Right lobe of liver (tissue), 6 donors: ENCODE measurements at places on chromosomes 3 and 15. TPM values are rescaled to one million over a fixed set of nuclear protein-coding genes. Genes with fewer than 3 reads are reported as not detected.

SIDT1 gene
- total RNA-seq, result 0.43 TPM

DNA sequence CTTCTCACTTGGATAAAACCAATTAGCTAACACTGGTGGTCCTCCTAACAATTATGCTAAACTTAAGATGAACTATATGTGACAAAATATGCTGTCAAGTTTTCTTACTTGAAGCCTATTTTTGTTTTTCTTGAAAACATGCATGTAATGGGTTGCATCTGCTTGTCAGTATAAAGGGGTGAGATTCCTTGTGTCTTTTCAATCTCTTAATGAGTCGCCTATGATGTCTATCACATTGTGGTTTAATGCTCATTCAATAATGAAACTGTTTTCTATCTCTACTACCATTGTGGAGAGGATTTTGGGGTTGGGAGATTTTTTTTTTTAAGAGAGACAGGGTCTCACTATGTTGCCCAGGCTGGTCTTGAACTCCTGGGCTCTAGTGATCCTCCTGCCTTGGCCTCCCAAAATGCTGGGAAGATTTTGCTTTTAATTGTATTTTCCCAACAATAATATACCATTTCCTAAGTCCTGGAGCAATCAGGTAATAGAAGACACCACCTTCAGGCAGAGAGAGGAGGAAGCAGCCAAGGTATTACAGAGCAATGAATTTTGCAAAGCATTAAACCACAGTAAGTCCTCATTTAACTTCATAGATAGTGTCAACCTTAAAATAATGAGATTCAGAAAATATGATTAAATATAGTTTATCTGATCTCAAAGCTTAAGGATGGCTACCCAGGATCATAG lies 17.4 kb upstream of the TRMT10C start:
- no peaks in the 10 kb centered on the region for H3K4me1 ChIP-seq
- H3K27ac ChIP-seq, result no peak overlapping the region
- no peak for DNase-seq
- no peak overlapping the region for H3K4me3 ChIP-seq
- H3K36me3 ChIP-seq, result no peaks in the 10 kb centered on the region
- H3K27me3 ChIP-seq, result no peaks in the 10 kb centered on the region

DNA sequence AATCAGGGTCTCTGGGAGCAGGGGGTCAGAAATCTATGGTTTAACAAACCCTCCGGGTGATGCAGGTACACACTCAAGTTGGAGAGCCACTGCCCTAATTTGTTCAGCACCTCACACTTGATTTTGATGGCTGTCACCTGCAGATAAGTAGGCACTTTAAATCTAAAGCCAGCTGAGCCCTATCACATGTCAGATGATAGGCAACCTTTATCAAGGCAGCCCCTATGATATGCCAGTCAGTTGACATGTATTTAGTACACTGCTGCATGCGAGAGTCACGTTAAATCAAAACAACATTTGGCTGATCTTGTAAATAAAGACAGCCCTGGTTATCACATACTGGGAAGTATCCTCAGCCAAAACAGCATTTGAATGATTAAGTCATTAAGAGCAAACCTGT lies 104.4 kb upstream of the MCTP2 start:
- H3K27ac ChIP-seq, result no peak overlapping the region
- DNase-seq, result no peak
- H3K36me3 ChIP-seq, result no peaks in the 10 kb centered on the region
- no peaks in the 10 kb centered on the region for H3K4me1 ChIP-seq

GRCh38 chr3:138412821-138413551 lies 21.4 kb upstream of the ESYT3 start:
- DNase-seq, result no peak
- no peaks in the 10 kb centered on the region for H3K27me3 ChIP-seq
- H3K4me3 ChIP-seq, result no peak overlapping the region
- no peaks in the 10 kb centered on the region for H3K4me1 ChIP-seq
- no peaks in the 10 kb centered on the region for H3K36me3 ChIP-seq
- H3K27ac ChIP-seq, result no peak overlapping the region

DNA sequence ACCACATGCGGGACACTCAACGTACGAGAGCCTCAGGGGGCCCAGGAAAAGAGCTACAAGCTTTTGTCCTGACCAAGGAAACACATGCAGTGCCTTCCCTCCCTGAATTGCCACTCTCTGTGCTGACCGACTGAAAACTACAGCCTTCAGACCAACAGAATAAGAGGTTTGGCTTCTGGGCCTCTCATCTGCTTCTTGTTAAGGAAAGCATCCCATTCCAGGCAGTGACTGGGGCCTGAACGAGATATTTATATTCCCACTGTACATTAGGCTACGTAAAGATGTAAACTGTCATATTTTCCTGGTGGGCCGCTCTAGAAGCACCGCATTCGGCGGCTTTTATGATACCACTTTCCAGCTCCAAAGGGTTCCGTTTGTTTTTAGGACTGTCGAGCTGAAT lies 208.9 kb upstream of the TPM1 start:
- no peak overlapping the region for H3K4me3 ChIP-seq
- no peaks in the 10 kb centered on the region for H3K27me3 ChIP-seq
- H3K4me1 ChIP-seq, result peaks cover 11% of the 10 kb centered on the region
- H3K36me3 ChIP-seq, result no peaks in the 10 kb centered on the region

DNA sequence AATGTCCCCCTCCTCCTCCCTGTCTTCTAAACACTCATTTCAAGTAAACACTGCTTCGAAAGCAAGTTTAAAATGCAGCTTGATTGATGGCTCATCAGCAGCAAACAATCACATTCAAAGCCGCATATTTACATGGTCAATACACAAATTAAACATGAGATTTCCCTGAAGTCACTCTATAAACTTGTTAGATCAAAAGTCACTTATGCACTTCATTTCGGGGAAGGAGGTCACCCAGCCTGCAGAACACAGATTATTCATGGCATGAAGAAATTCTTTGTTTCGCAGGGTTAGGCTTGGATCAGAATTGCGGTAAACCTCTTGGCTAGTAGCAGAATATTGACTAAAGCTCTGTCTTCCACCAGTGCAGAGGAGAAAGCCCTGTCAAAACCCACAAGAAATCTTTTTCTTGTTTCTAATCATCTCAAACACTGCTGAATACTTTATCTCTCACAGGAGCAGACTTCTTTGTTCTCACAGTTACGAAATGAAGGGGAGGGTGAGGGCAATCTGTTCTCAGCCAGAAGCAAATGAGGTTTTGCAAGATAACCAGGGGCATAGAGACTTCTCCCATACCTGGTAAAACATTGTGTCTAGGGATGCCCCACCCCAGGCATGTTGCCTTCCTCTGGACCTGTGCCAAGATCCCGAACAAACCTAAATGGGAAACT lies 133.3 kb upstream of the CHL1 start:
- no peaks in the 10 kb centered on the region for H3K4me1 ChIP-seq
- H3K27me3 ChIP-seq, result peaks cover 5% of the 10 kb centered on the region
- no peaks in the 10 kb centered on the region for H3K36me3 ChIP-seq

OSTN gene
- total RNA-seq, result not detected

TLR9 gene
- 0.25 TPM for total RNA-seq

- no peak overlapping the region for H3K27ac ChIP-seq
- DNase-seq, result no peak
- no peaks in the 10 kb centered on the region for H3K4me1 ChIP-seq
- H3K4me3 ChIP-seq, result no peak overlapping the region
- no peaks in the 10 kb centered on the region for H3K27me3 ChIP-seq
Measured at GRCh38 chr3:99825004-99825640, 7.5 kb downstream of the CMSS1 start.

- H3K27ac ChIP-seq, result peak overlapping the region; percentile 45
- peak; percentile 87 for DNase-seq
- no peak overlapping the region for H3K4me3 ChIP-seq
- peaks cover 30% of the 10 kb centered on the region for H3K36me3 ChIP-seq
Measured at GRCh38 chr3:123096731-123097130, 29.9 kb downstream of the PDIA5 start.

DNA sequence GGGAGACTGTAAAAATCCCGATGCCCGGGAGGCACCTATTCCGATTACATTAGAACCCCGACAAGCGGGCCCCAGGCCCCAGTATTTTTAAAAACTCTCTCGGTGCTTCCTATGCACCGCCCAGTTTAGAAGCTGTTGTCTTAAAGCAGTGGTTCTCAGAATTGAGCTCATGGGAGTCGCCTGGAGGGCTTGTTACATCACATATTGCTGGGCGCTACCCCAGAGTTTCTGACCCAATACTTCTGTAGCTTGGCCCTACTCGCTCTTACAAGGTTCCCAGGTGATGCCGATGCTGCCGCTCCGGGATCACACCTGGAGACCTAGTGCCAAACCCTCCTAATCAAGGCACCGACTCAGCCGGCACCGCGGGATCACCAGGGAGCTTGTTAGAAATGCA lies 35.2 kb downstream of the CPN2 start:
- H3K4me1 ChIP-seq, result no peaks in the 10 kb centered on the region
- peak overlapping the region; percentile 56 for H3K4me3 ChIP-seq
- no peaks in the 10 kb centered on the region for H3K36me3 ChIP-seq
- DNase-seq, result no peak

GRCh38 chr3:187770224-187770623 lies 25.0 kb upstream of the BCL6 start:
- H3K4me1 ChIP-seq, result no peaks in the 10 kb centered on the region
- H3K4me3 ChIP-seq, result no peak overlapping the region
- no peaks in the 10 kb centered on the region for H3K36me3 ChIP-seq
- DNase-seq, result no peak

DNA sequence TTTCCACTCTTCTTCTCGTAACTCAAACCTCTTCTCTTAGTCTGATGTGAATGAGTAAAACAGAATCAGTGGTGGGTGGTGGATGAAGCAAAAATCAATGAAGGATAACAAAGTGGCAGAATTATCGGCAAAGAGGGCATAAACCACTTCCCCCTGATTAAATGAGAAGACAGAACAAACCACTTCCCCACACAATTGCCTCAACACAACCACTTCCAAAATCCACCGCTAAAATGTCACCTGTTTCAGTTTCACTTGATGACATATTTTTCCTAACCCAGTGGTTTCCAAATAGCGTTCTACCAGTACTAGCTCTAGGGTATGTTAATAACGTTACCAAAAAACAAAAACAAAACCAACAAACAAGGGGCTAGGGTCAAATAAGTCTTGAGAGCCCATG lies 478.7 kb upstream of the WNT5A start:
- H3K4me1 ChIP-seq, result no peaks in the 10 kb centered on the region
- H3K4me3 ChIP-seq, result no peak overlapping the region
- no peaks in the 10 kb centered on the region for H3K36me3 ChIP-seq
- H3K27ac ChIP-seq, result no peak overlapping the region

DUOX1 gene
- 1.4 TPM for total RNA-seq

DNA sequence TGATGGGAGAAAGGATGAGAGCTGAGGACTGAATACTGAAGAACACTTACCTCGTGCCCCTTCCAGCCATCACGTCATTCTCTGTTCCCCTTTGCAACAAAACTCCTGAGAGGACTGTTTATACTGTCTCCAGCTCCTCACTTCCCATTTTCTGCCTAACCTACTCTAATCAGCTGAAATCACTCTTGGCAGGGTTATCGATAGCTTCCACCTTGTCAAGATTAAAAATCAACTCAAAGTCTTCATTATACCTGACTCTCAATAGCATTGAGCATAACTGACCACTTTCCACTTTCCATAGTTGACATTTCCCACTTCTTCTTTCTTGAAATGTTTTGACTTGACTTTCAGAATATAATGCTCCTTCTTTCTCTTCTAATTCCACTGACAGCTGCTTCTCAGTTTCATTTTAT lies 4.3 kb downstream of the BTBD1 start:
- H3K36me3 ChIP-seq, result no peaks in the 10 kb centered on the region
- no peak for DNase-seq
- no peak overlapping the region for H3K27ac ChIP-seq

- no peaks in the 10 kb centered on the region for H3K27me3 ChIP-seq
- H3K36me3 ChIP-seq, result no peaks in the 10 kb centered on the region
- H3K4me1 ChIP-seq, result no peaks in the 10 kb centered on the region
- H3K4me3 ChIP-seq, result no peak overlapping the region
- DNase-seq, result no peak
- no peak overlapping the region for H3K27ac ChIP-seq
Measured at GRCh38 chr3:87437765-87438164, 161.4 kb upstream of the POU1F1 start.

CCDC191 gene
- total RNA-seq, result 1.0 TPM

GRCh38 chr3:120767106-120767505 lies 24.6 kb downstream of the GTF2E1 start:
- H3K4me3 ChIP-seq, result no peak overlapping the region
- DNase-seq, result no peak
- H3K27me3 ChIP-seq, result no peaks in the 10 kb centered on the region
- no peaks in the 10 kb centered on the region for H3K36me3 ChIP-seq
- H3K27ac ChIP-seq, result no peak overlapping the region

GRCh38 chr15:70348581-70349344 lies 251.0 kb upstream of the TLE3 start:
- peak overlapping the region; percentile 77 for H3K27ac ChIP-seq
- DNase-seq, result peak; percentile 90

DNA sequence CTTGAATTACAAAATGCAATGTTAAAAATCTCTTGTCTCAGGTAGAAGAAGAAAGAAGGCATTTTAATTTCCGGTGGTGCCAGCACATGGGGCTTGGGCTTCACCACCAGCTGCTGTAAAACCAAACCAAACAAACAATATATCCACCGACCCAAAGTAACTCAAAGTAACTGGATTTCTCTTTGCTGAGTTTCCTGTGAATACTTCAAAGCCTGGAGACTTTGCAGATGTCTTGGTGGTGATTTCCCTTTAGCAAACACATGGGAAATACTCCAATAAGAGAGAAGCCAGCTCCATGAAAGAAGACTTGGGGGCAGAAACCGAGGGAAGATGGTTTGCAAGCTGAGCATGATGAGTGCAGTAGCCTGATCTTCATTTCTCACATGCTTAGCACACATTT lies 62.6 kb downstream of the EIF4E3 start:
- no peaks in the 10 kb centered on the region for H3K4me1 ChIP-seq
- no peaks in the 10 kb centered on the region for H3K27me3 ChIP-seq
- H3K27ac ChIP-seq, result no peak overlapping the region
- H3K4me3 ChIP-seq, result no peak overlapping the region

SUCNR1 gene
- total RNA-seq, result 2.3 TPM

DNA sequence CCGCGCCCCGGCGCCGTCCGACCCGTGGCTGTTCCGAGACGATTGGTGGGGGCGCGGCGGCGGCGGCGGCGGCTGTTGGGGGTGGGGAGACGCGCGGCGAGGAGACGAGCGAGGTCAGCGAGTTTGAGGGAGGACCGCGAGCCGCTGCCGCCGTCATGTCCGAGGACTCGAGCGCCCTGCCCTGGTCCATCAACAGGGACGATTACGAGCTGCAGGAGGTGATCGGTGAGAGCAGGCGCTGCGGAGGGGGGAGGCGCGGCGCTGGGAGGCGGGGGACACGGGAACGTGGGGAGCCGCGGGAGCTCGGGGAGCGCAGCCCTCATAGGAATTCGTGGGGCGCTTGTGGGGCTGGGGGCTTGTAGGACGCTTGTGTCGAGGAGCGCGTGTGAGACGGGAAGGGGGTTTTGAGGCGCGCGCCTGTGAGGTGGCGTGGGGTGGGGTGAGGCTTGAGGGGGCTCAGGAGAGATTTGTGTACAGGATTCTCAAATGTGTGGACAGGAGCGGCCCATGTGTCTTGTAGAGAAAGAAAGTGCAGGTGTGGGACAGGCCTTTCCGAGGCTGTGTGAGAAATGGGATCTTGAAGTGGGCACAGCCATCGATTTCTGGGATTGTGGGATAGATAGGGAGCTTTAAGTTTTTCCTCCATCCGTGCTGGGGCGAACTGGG lies 518 bp downstream of the OXSR1 start:
- peak overlapping the region; percentile 98 for H3K27ac ChIP-seq
- H3K4me1 ChIP-seq, result no peaks in the 10 kb centered on the region
- H3K36me3 ChIP-seq, result no peaks in the 10 kb centered on the region
- H3K4me3 ChIP-seq, result peak overlapping the region; percentile 95
- DNase-seq, result peak; percentile 74

GRCh38 chr3:120144267-120144666 lies 50.0 kb upstream of the GSK3B start:
- no peak overlapping the region for H3K27ac ChIP-seq
- no peak overlapping the region for H3K4me3 ChIP-seq
- no peaks in the 10 kb centered on the region for H3K4me1 ChIP-seq

PEX5L gene
- not detected for total RNA-seq
